ENCODE measurements at places on chromosomes 13 and 19.

DNA sequence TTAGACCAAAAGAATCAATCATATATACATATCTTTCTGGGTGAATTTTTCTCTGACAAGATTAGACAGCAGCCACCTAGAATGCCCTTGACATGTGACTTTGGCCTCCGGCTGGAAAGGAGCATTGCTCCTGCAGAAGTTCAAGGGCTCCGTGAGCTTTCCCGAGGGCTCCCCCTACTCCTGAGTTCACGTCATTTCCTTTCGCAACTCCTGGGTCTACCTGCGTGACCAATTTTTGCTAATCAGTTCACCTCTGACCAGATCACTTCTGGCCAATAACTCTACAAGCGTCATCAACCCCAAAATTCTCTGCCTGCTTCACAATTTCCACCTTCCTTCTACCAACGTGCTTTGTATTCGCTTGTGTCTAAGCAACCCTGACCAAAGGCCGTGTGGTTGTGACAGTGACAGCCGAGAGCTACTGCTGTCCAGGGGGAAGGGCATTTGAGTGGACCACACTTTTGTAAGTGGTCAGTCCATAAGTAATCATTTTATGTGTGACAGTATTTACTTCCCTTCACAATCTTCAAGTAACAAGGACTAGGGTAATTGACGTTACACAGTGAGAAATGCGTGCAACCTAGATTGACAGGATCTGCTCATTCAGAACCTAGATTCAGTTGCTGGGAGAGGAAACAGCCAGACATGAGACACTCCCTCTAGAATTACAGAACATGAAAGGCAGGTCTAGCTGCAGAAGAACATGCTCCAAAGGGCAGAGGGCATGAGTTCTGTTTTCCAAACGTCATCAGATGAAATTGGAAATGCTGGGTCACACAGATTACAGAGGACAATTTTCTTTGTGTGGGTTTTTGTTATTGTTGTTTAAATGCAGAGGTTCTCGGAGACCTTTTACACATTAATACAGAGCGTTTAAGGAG lies 145.9 kb upstream of the SPACA7 start:
- no peak for DNase-seq

DNA sequence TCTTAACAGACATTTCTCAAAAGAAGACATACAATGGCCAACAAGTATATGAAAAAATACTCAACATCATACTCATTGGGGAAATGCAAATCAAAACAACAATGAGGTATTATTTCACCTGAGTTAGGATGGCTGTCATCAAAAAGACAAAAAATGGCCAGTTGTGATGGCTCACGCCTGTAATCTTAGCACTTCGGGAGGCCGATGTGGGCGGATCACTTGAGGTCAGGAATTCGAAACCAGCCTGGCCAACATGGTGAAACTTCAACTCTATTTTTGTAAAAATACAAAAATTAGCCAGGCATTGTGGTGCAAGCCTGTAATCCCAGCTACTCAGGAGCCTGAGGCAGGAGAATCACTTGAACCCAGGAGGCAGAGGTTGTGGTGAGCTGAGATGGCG lies 22.0 kb downstream of the CEACAM16 start:
- no peak for DNase-seq

GRCh38 chr19:46629546-46630025 lies 4.7 kb upstream of the PTGIR start:
- no peak for DNase-seq

GRCh38 chr19:881385-882071 lies 11.5 kb downstream of the MED16 start:
- no peak for DNase-seq

DNA sequence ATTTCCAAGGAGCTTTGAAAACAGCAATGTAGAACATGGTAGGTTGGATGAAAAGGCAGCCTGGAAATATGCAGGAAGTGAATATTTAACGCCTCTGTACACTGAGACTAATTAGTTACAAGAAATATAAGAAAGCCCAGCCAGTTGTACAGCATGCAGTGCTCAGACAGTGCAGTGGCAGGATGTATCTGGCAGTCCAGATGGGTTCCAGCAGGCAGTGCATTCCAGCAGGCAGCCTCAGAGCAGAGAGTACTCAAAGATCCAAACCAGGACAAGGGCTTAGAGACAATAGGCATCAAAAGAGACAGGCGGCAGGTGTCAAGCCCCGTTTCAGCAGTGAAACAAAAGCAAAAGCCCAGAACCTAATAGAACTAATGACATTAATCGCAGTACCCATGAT lies 2776.3 kb downstream of the PCDH9 start:
- DNase-seq, result no peak

DNA sequence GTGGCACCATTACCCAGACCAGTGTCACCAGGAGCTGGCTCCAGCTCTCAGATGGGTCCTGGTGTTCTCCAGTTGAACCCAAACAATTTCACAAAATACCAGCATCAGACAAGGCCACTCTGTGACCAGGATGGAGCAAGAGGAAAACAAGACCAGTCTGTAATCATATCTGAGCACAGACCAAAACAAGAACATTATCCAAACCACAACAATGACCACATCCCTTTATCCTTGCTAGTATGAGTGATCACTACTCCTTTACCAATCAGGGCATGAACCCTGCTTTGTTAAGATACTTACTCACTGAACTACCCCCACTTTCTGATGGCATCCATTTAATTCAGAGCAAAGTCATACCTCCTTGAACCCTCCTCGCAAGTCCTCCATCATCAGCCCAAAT lies 145.9 kb downstream of the NUFIP1 start:
- no peak for DNase-seq

DNA sequence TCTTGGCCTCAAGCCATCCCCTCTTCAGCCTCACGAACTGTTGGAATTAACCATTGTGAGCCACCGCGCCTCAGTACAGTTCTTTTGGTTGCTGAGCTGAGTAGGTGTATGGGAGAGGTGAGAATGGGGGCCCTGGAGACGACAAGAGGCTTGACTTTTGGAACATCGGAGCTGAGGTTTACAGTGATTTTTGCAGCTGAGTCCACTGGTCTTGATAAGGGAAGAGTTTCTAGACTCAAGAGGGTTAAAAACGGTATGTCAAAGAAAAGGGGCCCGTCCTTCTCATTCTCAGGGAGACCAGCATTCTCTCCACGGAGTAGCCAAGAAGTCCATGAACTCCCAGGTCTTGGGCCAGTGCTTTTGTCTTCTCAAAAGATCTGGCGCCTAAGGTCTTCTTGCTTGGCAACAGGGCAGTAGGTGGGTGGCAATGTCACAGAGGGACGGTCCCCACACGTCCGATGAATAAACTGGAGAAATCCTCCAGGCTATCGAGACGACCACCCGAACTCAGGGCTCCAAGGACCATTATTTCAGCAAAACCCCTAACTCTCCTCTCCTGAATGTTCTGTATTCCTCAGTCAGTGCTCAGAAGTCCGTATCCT lies 6.4 kb upstream of the QTRT1 start:
- no peak for DNase-seq

DNA sequence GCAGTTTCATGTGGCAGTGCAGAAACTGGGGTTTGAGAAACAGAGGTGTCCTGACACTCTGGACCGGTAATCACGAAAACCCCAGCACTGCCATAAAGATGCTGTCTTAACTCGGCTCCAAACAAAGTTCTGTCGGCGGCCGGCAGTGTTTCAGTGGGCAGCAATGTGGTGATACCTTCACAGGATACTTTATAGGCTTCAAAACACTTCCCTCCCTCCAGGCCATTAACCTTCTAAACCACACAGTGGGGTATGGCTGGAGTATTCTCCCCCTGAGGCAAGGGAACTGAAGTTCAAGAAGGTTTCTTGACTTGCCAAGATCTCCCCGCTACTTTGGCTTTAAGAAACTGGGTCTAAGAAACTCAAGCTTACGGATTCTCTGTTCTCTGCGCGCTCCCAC lies 1.1 kb downstream of the RUBCNL start:
- DNase-seq, result no peak

DNA sequence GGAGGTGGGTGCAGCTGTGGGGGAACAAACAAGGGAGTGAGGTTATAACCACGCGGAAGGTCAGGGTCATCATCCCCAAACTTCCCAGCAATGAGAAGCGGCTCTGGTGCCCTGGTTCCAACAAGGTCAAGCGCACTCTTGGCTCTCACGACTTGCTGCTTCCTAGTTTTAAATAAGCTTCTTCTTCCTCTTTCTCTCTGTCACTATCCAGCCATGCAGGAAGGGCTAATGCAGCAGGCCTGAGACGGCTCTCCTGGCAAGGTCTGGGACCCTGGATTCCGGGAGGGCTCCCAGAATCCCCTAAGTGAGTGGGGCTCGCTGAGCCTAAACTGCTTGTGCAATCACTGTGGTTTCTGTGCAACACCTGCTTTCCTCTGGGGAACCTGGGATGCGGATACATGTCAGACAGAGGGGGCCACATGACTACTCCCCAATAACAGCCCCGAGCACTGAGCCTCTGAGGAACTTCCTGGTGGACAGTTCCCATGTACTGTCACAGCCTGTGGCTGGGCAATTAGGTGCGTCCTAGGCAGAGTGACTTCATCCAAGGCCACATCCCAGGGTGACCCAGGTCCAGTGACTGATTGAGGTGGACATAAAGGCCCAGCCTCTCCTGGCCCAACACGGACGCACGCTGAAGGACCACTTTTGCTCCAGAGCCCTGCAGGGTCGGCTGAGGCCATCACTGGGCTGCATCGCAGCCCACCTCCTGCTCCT lies 24.2 kb downstream of the VRK3 start:
- no peak for DNase-seq

GRCh38 chr19:1066251-1066747 lies 668 bp upstream of the ARHGAP45 start:
- no peak for DNase-seq

DNA sequence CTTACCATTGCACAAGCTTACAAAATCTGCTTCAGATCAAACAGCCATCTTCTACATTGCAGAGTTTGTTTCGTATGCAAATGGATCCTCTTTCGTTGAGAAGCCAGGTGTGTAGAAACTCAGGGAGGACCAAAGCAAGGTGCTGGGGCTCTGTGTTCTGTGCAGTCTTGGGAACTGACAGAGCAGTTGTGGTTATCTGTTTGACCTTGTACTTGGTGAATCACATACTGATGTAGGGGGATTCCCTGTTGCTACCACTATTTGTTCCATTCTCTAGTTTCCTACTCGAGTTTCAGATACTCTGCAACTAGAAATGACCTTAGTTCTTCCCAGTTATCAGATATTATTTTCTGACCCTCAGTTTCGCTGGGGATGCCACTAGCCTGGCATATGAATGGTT lies 95.2 kb upstream of the CLDN10 start:
- no peak for DNase-seq

DNA sequence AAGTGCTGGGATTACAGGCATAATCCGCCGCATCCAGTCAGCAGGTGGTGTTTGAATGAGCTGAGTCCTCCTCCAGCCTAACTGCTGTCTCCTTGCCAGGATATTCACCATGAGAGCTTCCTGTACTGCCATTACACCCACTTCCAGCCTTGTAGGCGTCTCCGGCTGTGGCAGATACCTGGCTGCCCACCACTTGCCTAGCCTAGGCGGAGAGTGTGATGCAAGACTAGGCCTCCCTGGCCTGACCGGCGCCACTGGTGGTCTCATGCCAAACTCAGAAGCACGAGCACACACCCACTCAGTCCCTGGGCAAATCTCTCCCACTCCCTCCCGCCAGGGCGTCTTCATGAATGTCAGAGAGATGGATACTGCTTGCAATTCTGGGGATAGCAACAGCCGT lies 16.6 kb downstream of the IL12RB1 start:
- DNase-seq, result no peak

GRCh38 chr19:1384478-1385110 lies 887 bp downstream of the NDUFS7 start:
- DNase-seq, result no peak

GRCh38 chr13:113274721-113275120 lies 22.3 kb upstream of the LAMP1 start:
- DNase-seq, result no peak

- DNase-seq, result no peak
Observed at GRCh38 chr19:8123683-8124082, 25.7 kb downstream of the FBN3 start.

DNA sequence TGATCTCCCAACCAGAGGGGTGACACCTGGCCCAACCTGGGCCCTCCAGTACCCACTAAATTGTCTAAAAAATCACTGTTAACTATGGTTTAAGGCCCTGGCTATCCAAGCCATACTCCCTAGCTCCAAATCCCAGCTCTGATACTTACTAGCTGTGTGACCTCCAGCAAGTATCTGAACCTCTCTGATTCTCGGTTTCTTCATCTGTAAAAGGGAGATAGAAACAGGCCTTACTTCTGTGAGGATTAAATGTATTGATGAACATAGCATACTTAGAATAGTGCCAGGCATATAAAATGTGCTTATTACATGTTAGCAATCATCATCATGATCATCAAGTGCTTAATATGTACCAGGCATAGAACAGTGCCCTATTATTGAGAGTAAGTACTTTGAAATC lies 4.7 kb downstream of the LRFN1 start:
- no peak for DNase-seq

GRCh38 chr13:24040835-24041234 lies 119.7 kb upstream of the SPATA13 start:
- no peak for DNase-seq

GRCh38 chr13:102642475-102642874 lies 45.7 kb downstream of the TPP2 start:
- DNase-seq, result no peak

- no peak for DNase-seq
Observed at GRCh38 chr13:69524459-69525150, 583.0 kb upstream of the ATXN8OS start.

DNA sequence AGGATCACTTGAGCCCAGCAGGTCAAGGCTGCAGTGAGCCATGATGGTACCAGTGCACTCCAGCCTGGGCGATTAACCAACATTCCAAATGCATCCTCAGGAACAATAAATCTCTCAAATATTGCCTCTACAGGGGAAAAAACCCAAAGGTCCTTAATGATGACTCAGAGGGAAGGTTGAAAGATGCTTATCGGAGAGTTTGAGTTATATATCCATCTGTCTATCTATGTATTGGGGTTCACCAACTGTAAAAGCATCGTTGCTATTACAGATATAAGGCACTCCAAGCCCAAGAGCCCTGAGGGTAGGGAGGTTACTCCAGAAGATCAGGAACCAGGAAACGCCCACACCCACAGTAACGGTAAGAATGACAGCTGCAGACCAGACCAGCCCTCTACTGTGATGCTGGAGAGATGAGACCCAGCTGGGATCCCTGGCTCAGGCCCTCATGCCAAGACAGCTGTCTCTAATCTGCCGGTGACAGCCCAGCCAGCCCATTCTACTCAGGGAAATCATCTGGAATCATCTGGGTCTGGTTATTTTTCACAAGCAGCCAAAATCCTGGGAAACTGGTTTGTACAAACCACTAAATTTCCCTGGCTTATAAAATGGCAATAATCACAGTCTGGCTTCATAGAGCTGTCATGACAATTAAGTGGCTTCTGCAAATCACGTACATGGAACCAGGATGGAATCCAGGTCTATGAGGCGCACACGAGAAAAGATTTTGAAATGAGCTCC lies 23.8 kb downstream of the TEX101 start:
- no peak for DNase-seq

GRCh38 chr13:89602655-89603054 lies 1744.8 kb upstream of the MIR17HG start:
- no peak for DNase-seq

GRCh38 chr19:5591476-5591875 lies 23.7 kb upstream of the TINCR start:
- DNase-seq, result no peak

- DNase-seq, result no peak
Observed at GRCh38 chr19:15455996-15456395, 6.2 kb upstream of the WIZ start.

- DNase-seq, result no peak
Observed at GRCh38 chr13:43596924-43597598, 189.7 kb downstream of the ENOX1 start.

All from stimulated activated CD8-positive, alpha-beta memory T cell treated with anti-CD3 and anti-CD28 coated beads, Interleukin-7, amount 100 ng/mL, for 48 hours (primary cell).